PC-3 (cell line): ENCODE measurements at places on chromosomes 16 and 17. TPM values are rescaled to one million over a fixed set of nuclear protein-coding genes. Genes with fewer than 3 reads are reported as not detected.
A peak's percentile ranks its signal among the peaks of the same experiment; 100 is the strongest.

The IGFALS gene
- total RNA-seq, result not detected in 2 replicates

The OR1F1 gene
- not detected in 2 replicates for total RNA-seq

The NUTF2 gene
- 98.5 and 167 TPM in 2 replicates for total RNA-seq

The NUPR1 gene
- total RNA-seq, result 9.2 and 16.5 TPM in 2 replicates

The WNT3 gene
- 4.9 and 5.7 TPM in 2 replicates for total RNA-seq

The DRC3 gene
- 1.9 and 2.2 TPM in 2 replicates for total RNA-seq

DNA sequence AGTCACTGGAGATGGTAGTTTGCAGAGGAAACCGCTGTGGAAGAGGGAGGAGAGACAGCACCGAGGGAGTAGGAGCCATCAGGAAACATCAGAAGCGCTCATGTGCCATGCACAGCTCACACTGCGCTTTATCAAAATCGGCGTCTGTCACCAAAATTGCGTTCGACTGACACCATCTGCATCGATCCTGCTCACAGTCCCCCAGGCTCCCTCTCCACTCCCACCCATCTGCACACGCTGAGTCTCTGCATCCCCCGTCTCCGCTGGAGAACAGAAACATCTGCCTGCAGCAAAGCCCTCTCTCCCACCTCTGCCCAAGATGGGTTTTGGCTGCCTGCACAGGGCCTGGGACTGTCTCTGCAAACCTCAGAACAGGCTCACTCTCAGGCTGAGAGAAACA lies 187.5 kb upstream of the RPL38 start:
- H3K27ac ChIP-seq, result no peak overlapping the region
- no peak for DNase-seq
- H3K27me3 ChIP-seq, result peaks cover 87% of the 10 kb centered on the region
- H3K36me3 ChIP-seq, result no peaks in the 10 kb centered on the region
- no peaks in the 10 kb centered on the region for H3K4me1 ChIP-seq
- no peak overlapping the region for H3K4me3 ChIP-seq

- no peak overlapping the region for H3K27ac ChIP-seq
- no peaks in the 10 kb centered on the region; the same call in 1 of the 2 replicates for H3K4me1 ChIP-seq
- DNase-seq, result peak; percentile 91
Observed at GRCh38 chr17:77542551-77543490, 402.1 kb downstream of the SEC14L1 start.

DNA sequence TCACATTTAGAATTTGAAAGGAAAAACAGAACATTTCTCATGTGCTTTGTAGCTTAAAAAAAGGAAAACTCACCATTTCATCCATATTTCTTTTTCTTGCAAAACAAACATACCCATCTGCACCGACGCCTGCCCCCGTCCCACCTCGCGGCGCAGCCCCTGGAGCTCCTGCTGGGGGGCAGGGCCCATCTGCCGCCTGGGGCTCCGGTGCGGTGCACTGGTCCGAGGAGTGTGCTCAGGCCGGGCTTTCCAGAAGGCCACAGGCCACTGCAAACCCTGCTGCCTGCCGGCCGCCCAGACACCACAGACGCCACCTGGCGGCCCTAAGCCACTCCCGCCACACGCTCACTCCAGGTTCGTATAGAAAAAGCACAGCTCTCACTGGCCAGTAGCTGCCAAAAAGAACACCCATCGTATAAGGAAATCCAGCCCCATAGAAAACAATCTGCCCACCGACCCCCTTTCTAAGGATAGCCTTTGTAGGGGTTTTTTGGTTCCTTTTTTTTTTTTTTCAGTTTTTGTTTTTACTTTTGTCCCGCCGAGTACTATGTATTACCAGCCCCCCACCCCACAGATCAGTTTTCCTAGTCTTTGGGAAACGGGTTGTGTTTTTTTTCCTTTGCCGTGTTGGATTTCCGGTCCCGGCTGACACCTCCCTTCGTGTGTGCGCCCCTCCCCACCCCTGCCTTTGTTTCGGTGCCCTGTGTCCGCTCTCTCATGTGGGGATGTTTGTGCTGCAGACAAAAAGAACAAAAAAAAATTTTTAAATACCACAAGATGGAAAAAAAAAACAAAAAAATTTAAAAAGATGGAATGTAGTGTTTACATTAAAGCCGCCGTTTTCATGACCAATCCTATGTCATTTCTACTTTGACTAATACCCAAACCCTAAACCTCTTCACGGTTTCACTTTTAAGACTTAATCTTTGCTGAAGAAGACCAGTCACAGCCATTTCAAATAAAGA lies 68.8 kb downstream of the AMFR start:
- H3K4me1 ChIP-seq, result peaks cover 9% of the 10 kb centered on the region
- H3K36me3 ChIP-seq, result no peaks in the 10 kb centered on the region
- no peaks in the 10 kb centered on the region for H3K27me3 ChIP-seq
- peak overlapping the region; percentile 67 for H3K4me3 ChIP-seq

DNA sequence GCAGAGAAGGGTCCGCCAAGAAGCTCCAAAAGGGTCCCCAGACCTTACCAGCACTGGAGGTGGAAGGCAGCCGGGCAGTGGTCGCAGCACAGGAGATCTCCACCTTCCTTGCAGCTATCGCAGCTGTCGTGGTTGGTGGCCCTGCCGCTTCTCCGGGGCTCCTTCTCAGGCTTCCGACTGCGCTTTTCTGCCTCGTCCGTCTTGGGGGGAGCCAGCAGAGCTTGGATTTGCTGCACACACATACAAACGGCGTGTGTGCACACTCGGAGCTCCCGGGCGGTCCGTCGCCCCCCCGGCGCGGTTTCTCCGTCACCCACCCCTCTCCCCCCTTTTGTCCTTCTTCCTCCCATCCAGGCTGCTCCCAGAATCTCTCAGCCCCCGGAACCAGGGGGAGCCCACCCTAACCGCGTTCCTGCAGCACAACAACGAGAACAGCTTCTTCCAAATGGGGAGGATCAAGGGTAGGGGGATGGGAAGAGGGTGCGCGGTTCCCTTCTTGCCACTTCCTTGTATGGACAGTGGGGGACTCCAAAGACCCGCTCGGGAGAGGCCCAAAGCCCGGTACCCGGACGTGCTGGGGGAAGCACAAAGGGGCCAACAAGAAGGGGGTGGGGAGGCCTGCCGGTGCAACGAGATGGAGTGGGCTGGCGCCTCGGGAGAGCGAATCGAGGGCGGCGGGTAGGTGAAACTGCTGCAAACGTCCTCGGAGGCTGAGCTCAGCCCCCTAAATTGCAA lies 1.1 kb downstream of the PHF12 start:
- no peaks in the 10 kb centered on the region for H3K27me3 ChIP-seq
- DNase-seq, result peak; percentile 11
- peaks cover 41% of the 10 kb centered on the region for H3K4me1 ChIP-seq
- no peaks in the 10 kb centered on the region for H3K36me3 ChIP-seq
- peak overlapping the region; percentile 91 for H3K4me3 ChIP-seq
- H3K27ac ChIP-seq, result peak overlapping the region; percentile 99

- no peak overlapping the region for H3K4me3 ChIP-seq
- DNase-seq, result peak; percentile 79
- 0 out of 2 replicates have a peak, but pooled peaks cover under 1% of the 10 kb centered on the region for H3K4me1 ChIP-seq
- no peak overlapping the region for H3K27ac ChIP-seq
- H3K36me3 ChIP-seq, result no peaks in the 10 kb centered on the region
- H3K27me3 ChIP-seq, result no peaks in the 10 kb centered on the region
Observed at GRCh38 chr17:5592382-5592781, 8.1 kb upstream of the NLRP1 start.

- no peaks in the 10 kb centered on the region for H3K36me3 ChIP-seq
- H3K4me3 ChIP-seq, result no peak overlapping the region
- H3K27ac ChIP-seq, result no peak overlapping the region
- no peaks in the 10 kb centered on the region for H3K27me3 ChIP-seq
Observed at GRCh38 chr16:57774705-57775285, 27.5 kb downstream of the KIFC3 start.

DNA sequence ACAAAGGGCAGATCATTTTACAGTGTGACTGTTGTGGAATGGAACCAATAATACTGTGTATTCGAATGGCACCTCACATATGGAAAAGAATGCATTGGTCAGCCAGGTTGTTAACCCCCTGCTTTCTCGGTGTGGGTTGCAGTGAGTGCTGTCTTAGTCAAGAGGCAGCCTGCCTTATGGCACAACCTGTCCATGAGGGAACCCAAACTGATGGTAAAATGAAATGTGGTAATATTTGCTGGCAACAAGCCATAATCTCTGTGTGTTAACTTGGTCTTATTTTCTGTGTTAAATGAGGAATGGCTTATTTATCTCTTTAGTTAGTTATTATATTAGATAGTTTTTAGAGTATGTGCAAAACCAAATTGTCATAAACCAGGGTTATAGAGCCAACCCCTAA lies 81.6 kb downstream of the TMC6 start:
- H3K27ac ChIP-seq, result no peak overlapping the region
- peak; percentile 30 for DNase-seq

DNA sequence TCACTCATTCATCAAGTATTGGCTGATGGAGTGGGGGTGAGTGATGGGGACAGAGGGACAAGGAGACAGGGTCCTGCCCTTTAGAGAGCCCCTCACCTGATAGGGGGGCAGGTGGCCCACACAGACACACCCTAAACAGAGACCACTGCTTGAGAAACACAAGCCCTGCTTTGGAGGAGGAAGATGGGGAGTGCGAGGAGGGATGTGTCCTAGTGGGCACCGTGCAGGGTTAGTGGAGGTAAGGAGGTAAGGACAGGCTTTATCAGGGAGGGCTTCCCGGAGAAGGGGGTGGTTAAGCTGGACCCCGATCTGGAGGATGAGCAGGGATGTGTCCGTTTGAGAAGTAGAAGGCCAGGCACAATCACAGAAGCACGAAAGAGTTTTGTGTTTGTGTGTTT lies 8.2 kb upstream of the SMTNL2 start:
- no peaks in the 10 kb centered on the region for H3K4me1 ChIP-seq
- no peaks in the 10 kb centered on the region for H3K36me3 ChIP-seq
- no peak for DNase-seq
- H3K4me3 ChIP-seq, result no peak overlapping the region

DNA sequence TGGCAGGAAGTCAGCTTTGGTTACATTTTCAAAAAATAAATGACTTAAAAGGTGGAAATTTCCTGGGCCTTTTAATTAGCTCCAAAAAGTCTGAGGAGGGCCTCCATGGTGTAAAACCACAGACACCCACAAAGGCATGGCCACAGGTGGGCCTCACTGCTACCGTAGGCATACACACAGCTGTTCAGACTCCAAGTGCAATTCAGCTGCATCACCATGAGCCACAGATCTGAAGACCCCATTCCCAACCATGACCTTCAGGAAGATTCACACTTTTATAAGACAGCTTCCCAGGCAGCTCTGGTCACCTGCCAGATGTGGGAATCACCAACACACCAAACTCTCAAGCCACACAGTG lies 20.6 kb downstream of the CSNK2A2 start:
- H3K27ac ChIP-seq, result no peak overlapping the region
- no peak for DNase-seq
- H3K4me3 ChIP-seq, result no peak overlapping the region
- peaks cover 7% of the 10 kb centered on the region for H3K36me3 ChIP-seq
- H3K4me1 ChIP-seq, result no peaks in the 10 kb centered on the region

DNA sequence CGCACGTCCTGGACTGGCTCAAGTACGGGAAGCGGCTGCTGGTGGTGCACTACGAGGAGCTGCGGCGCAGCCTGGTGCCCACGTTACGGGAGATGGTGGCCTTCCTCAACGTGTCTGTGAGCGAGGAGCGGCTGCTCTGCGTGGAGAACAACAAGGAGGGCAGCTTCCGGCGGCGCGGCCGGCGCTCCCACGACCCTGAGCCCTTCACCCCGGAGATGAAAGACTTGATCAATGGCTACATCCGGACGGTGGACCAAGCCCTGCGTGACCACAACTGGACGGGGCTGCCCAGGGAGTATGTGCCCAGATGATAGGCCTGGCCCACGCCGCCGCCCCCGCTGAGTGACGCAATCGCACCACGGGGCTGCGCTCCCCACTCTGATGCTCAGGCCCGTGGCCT lies 50.2 kb downstream of the WSCD1 start:
- H3K27me3 ChIP-seq, result no peaks in the 10 kb centered on the region
- H3K27ac ChIP-seq, result no peak overlapping the region
- H3K36me3 ChIP-seq, result no peaks in the 10 kb centered on the region; the same call in 1 of the 2 replicates
- no peak overlapping the region for H3K4me3 ChIP-seq
- no peaks in the 10 kb centered on the region for H3K4me1 ChIP-seq

DNA sequence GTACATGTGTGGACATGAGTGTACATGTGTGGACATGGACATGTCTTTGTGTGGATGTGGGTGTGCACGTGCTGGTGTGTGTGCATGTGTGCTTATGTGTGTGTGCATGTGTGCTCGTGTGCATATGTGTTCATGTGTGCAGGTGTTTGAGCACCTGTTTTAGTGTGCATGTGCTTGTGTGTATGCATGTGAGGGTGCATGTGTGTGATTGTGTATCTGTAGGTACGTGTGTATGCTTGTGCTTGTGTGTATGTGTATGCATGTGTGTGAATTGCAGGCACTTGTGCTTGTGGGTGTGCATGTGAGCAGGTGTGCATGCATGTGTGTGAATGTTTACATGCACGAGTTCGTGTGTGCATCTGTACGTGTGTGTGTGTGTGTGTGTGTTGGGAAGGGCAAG lies 300.6 kb upstream of the EEF2KMT start:
- no peak overlapping the region for H3K27ac ChIP-seq
- no peaks in the 10 kb centered on the region for H3K4me1 ChIP-seq
- no peak overlapping the region for H3K4me3 ChIP-seq
- no peaks in the 10 kb centered on the region for H3K36me3 ChIP-seq
- H3K27me3 ChIP-seq, result no peaks in the 10 kb centered on the region
- DNase-seq, result no peak

GRCh38 chr17:73194514-73195222 lies 1.8 kb downstream of the COG1 start:
- DNase-seq, result peak; percentile 80
- peak overlapping the region; percentile 60 for H3K4me3 ChIP-seq
- H3K4me1 ChIP-seq, result peaks cover 14% of the 10 kb centered on the region
- H3K36me3 ChIP-seq, result peaks cover 28% of the 10 kb centered on the region
- no peaks in the 10 kb centered on the region for H3K27me3 ChIP-seq

DNA sequence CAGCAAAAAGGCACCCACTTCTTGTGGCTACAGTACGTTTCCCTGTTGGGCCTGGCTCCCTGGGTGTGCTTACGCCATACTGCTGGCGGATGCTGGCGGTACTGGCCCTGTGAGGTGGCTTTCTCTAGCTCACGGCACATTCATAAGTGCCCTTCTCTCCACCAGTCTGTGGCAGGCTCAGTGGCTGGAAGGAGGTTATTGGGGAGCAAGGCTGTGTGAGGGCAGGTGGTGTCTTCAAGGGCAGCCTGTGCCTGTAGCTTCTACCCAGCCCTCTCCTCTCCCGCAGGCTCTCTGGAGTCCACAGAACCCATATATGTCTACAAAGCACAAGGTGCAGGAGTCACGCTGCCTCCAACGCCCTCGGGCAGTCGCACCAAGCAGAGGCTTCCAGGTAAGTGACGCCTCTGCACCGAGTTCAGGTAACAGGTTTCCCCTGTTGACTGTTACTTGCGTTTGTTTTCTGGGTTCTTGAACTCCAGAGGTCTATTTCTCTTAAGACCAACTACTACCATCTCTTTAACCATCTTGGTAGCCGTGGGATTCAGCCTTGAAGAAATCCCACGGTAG lies 20.6 kb downstream of the NTAN1 start:
- H3K27me3 ChIP-seq, result no peaks in the 10 kb centered on the region
- H3K36me3 ChIP-seq, result peaks cover 25% of the 10 kb centered on the region
- no peaks in the 10 kb centered on the region for H3K4me1 ChIP-seq

DNA sequence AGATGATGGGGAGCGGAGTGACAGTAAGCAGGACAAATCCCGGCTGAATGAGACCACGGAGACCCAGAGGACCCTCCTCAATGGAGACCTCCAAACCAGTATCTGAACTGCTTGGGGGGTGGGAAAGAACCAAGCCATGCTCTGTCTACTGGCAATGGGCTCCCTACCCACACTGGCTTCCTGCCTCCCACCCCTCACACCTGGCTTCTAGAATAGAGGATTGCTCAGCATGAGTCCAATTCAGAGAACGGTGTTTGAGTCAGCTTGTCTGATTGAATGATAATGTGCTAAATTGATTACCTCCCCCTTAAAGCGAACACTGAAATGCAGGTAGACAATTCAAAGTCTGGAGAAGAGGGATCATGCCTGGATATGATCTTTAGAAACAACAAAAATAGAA lies 5.5 kb downstream of the SSTR2 start:
- H3K4me1 ChIP-seq, result no peaks in the 10 kb centered on the region
- H3K4me3 ChIP-seq, result no peak overlapping the region
- DNase-seq, result no peak

- peaks cover 2% of the 10 kb centered on the region; the same call in 1 of the 2 replicates for H3K27me3 ChIP-seq
- H3K27ac ChIP-seq, result no peak overlapping the region
- DNase-seq, result no peak
Observed at GRCh38 chr16:55656691-55657092, 904 bp downstream of the SLC6A2 start.
